ENCODE measurements at places on chromosomes 3 and 15.
A peak's percentile ranks its signal among the peaks of the same experiment; 100 is the strongest.

GRCh38 chr15:73959801-73960200, 32.3 kb downstream of the STOML1 start:
- no peak for DNase-seq
- H3K27ac ChIP-seq = no peak overlapping the region

DNA sequence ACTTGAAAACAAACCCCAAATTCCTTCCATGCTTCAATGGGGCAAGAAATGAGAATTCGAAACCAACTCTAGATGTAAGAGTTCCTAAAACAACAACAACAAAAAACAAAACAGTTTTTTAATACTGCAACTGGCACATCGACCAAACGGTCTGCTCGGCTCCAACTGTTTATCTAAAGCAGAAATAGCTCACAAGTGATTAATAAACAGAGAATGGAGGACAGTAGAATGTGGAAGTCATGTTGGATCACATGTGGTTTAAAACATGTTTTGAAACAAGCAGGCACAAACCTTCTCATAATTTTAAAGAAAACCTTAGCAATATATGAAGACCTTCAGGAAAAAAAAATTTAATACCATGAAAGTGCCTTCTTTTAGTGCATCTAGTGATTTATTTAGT, 55.1 kb downstream of the SETMAR start:
- H3K4me3 ChIP-seq = no peak overlapping the region
- no peak for DNase-seq
- no peaks in the 10 kb centered on the region for H3K36me3 ChIP-seq
- no peaks in the 10 kb centered on the region for H3K27me3 ChIP-seq
- peaks cover 16% of the 10 kb centered on the region for H3K4me1 ChIP-seq
- no peak overlapping the region for H3K27ac ChIP-seq

- H3K27ac ChIP-seq = peak overlapping the region; percentile 17
- H3K4me1 ChIP-seq = no peaks in the 10 kb centered on the region
- H3K27me3 ChIP-seq = no peaks in the 10 kb centered on the region
- no peak overlapping the region for H3K4me3 ChIP-seq
- peak; percentile 21 for DNase-seq
- H3K36me3 ChIP-seq = no peaks in the 10 kb centered on the region
Observed at GRCh38 chr3:195238081-195238571, 32.8 kb downstream of the XXYLT1 start.

DNA sequence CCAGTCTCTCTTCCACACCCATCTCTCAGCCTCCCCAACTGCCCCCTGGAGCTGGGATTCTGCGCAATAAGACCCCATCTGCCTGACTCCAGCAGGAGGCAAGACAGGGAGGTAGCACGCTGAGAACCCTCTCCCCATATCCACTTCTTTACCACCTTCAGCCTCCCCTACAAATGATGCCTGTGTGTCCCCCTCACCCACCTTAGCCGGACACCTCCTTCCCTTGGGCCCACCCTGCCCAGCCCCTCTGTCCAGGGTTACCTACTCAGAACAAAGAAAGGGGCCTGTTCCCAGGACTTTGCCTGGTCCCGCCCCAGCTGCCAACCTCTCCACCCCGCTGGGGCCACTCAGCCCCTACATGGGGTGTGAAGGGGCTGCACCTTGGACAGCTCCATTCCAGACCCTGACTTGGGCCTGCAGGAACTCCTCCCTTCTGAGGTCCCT, 40.8 kb upstream of the ATP2B2 start:
- H3K36me3 ChIP-seq = no peaks in the 10 kb centered on the region
- H3K4me1 ChIP-seq = no peaks in the 10 kb centered on the region
- DNase-seq = no peak
- H3K4me3 ChIP-seq = no peak overlapping the region

DNA sequence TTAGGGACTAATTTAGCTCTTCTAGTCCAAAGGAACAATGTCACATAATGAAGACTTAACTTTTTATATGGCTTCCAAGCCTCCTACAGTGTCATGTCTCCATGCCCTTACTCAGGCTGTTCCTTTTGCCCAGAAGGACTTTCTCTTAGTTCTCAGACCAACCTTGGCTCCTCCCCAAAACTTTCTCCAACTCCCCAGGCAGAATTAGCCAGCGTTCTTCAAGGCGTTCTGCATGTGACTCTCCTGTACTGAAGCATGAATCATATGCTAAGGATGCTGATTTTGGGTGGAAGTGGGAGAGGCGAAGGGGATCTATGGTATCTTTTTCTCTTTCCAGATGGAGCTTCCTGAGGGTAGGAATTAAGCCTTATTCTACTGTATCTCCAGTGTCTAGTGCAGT, 335.1 kb upstream of the ICE2 start:
- H3K4me3 ChIP-seq = no peak overlapping the region
- no peaks in the 10 kb centered on the region for H3K27me3 ChIP-seq
- no peak for DNase-seq
- no peak overlapping the region for H3K27ac ChIP-seq

GRCh38 chr15:57340682-57341259, 35.5 kb upstream of the CGNL1 start:
- no peak overlapping the region for H3K4me3 ChIP-seq
- no peaks in the 10 kb centered on the region for H3K27me3 ChIP-seq
- DNase-seq = no peak
- H3K4me1 ChIP-seq = no peaks in the 10 kb centered on the region
- no peak overlapping the region for H3K27ac ChIP-seq

GRCh38 chr15:27845535-27846369, 253.4 kb downstream of the OCA2 start:
- DNase-seq = no peak
- H3K27me3 ChIP-seq = no peaks in the 10 kb centered on the region
- no peak overlapping the region for H3K4me3 ChIP-seq
- H3K27ac ChIP-seq = no peak overlapping the region
